ENCODE measurements at places on chromosomes 16 and 17.

GRCh38 chr16:76193906-76194615 lies 83.1 kb upstream of the CNTNAP4 start:
- no peak for DNase-seq

- DNase-seq, result no peak
Observed at GRCh38 chr17:11273596-11273995, 32.6 kb downstream of the SHISA6 start.

DNA sequence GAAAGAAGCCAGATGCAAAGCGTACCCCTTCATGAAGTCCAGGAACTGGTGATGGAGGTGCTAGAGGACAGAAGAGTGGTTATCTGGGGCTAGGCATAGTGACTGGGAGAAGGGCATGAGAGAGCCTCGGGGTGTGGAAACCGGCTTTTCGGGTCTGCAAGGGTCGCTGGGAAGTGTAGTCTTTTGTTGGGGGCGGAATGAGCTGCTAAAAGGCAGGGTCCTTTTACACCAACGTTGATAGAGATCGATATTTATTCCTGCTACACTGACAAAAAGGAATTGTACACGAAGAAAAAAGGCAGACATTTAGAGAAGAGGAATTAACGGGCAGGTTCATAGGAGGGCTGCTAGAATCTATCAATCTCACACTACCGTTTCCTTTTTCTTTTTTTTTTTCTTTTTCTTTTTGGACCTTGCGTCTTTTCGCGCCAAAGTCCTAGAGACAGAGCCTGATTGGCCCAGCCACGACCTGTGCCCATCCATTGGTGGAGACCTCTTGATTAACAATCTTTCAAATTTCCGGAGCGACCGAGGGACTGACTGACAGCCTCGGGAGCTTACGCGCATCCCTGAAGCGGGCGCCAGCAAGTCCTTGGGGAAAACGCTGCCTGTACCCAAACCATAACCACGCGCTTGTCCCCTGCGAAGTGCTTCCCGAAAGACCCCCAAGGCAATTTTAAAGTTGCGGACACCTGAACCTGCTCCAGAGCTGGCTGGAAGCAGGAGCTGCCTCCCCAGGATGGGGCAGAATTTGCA lies 27.7 kb upstream of the DHRS7B start:
- DNase-seq, result peak; percentile 7

DNA sequence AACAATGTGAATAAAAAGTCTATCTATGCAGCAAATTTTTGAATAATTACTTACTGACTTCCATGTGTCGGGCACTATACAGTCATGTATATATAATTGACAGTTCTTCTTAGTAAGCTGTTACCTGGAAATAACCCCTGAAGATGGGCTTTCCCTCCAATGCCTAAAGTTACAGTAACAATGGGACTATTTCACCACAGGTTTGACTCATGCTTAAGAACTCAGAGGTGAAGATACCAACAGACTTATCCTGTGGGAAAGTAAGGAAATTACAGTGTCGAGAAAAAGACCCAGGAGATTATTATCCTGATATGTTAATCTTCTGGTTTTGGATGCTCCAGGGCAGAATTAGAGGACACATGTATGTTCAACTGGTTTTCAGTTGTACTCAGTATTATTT lies 601.5 kb upstream of the SOX9 start:
- DNase-seq, result no peak

DNA sequence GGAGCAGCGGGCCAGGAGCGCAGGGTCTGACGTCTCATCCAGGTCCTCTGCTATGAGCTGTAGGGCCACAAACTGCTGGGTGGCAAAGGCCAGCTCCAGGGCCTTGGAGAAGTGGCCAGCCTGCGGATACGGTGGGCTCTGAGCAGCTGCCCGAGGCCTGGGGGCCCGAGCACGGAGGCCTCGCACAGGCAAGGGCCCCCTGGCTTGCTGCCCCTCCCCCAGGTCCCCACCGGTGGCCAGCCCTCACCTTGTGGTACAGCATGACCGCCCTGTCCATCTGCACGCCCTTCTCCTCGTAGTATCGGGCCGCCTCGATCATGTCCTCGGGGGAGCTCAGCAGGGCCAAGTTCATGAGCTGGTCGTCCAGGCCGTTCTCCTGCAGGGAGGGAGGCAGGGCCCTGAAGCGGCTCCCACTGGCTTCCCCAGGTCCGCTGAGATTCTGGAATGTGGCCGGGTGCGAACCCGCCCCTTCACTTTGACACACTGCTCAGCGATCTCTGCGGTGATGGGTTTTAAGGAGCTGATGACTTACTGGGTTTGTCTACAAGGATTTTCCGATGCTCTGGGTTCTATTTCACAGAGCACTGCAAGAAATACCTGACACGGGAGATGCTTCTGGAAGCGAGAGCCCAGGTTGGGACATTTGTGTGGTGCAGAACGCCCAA lies 9.8 kb upstream of the TMEM204 start:
- no peak for DNase-seq

DNA sequence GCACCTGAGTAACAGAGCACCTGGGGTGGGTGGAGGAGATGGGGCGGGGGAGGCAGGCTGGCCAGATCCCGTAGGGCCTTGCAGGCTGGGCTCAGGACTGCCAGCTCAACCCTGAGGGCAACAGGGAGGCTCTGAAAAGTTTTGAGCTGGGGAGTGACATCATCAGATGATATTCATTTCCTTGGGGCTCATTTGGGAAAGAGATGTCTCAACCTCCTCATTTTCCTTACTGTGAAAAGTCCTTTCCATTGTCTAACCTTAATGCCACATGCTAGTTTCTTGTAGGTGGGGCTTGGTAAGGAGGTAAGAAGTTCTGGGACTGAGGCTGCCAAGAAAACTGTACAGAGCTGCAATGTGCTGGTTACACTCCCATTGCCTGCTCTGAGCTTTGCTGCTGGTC lies 3.7 kb downstream of the TNS4 start:
- DNase-seq, result no peak

GRCh38 chr16:49652456-49653172 lies 203.3 kb downstream of the ZNF423 start:
- DNase-seq, result no peak
